A549 treated with DMSO at 1 μM for 4 hours (cell line): ENCODE measurements at places on chromosomes 7 and 10. TPM values are rescaled to one million over a fixed set of nuclear protein-coding genes. Genes with fewer than 3 reads are reported as not detected.

NUB1 gene
- 36.4 to 41.6 TPM (median 39.4 TPM) in 5 replicates for total RNA-seq

BUD23 gene
- 126 to 177 TPM (median 135 TPM) in 5 replicates for total RNA-seq

SPDYE2B gene
- total RNA-seq = 0.05 TPM in 1 of 5 replicates, not detected in the others

SORCS1 gene
- total RNA-seq = not detected in 5 replicates

HABP2 gene
- total RNA-seq = 0.03 to 0.13 TPM (median 0.08 TPM) in 4 of 5 replicates, not detected in the other

ZP3 gene
- 17.1 to 22.9 TPM (median 17.7 TPM) in 5 replicates for total RNA-seq

EIF5AL1 gene
- total RNA-seq = 2.3 to 5.1 TPM (median 2.8 TPM) in 5 replicates

RHOBTB1 gene
- total RNA-seq = 5.1 to 7.1 TPM (median 7.0 TPM) in 5 replicates

ARPC1A gene
- 130 to 149 TPM (median 136 TPM) in 5 replicates for total RNA-seq

LIPN gene
- total RNA-seq = not detected in 5 replicates

UBE3C gene
- 61.7 to 75.7 TPM (median 68.9 TPM) in 5 replicates for total RNA-seq

TRIL gene
- total RNA-seq = not detected in 5 replicates
